ENCODE measurements at places on chromosomes 5 and 9. TPM values are rescaled to one million over a fixed set of nuclear protein-coding genes. Genes with fewer than 3 reads are reported as not detected.

The SV2C gene
- total RNA-seq: 0.04 TPM

The OR1Q1 gene
- total RNA-seq: not detected

- DNase-seq: no peak
These were observed 141.6 kb upstream of the SPEF2 start for GRCh38 chr5:35476036-35476435.

DNA sequence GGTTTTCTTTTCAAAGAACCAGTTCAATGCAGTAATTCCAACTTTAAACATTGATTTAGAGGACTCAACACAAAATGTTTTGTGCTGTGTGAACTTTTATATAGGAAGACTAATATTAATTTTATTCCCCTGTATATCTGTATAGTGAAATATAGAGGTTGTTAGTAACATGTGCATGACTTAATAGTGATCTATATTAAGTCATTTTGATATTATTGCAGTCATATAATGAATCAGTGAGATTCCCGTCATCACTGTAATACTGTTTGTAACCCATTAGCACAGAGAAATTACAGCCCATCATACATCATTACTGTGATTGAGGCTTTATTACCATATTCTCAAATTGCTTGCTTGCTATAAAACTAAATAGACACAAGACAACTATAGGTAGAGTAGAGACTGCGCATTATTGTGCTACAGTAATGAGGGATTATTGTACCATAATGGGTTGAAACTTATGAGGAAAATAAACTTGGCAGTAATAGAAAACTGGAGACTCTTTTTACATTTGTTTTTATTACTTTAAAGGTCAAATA lies 170.7 kb downstream of the RANBP17 start:
- no peak for DNase-seq

The LHFPL2 gene
- total RNA-seq: 15.9 TPM

DNA sequence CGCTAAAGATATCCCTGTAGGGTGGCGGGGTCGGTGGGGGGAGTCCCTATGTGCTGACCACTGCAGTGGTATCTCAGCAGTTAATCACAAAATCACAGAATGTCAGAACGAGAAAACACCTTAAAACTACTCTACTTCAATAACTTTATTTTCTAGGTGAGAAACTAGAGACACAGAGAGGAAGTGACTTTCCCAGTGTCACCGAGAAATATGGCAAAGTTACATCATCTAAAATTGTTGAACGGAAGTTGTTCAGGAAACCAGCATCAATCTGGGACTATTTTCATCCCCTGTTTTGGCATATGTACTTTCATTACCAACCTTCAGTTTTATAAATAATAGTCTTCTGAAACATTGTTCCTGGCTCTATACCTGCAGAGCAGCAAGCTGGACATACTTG lies 384.0 kb downstream of the SPOCK1 start:
- no peak for DNase-seq

The MELK gene
- 0.59 TPM for total RNA-seq

The SAP30L gene
- 17.1 TPM for total RNA-seq

The SLCO6A1 gene
- not detected for total RNA-seq

- no peak for DNase-seq
These were observed 3.3 kb upstream of the IL31RA start for GRCh38 chr5:55847837-55848236.

GRCh38 chr9:68446836-68447235 lies 90.4 kb downstream of the PGM5 start:
- no peak for DNase-seq

The JAKMIP2 gene
- total RNA-seq: 0.16 TPM

DNA sequence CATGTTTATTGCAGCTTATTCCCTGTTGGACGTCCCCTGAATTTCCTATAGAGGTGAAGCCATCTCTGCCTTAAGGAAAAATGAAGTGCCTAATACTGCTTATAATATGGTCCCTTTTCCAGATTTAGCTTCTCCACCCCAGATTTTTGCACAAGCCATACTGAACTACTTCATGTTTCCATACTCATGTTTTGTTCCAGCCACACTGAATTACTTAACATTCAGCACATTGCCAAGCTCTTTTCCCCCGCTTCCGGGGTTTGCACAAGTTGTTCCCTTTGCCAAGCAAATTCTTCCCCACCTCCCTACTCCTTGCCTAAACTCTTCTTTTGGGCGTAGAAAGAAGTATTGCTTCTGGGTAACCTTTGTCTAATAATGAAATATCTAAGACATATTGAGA lies 1.7 kb upstream of the CNTRL start:
- DNase-seq: peak; percentile 90

DNA sequence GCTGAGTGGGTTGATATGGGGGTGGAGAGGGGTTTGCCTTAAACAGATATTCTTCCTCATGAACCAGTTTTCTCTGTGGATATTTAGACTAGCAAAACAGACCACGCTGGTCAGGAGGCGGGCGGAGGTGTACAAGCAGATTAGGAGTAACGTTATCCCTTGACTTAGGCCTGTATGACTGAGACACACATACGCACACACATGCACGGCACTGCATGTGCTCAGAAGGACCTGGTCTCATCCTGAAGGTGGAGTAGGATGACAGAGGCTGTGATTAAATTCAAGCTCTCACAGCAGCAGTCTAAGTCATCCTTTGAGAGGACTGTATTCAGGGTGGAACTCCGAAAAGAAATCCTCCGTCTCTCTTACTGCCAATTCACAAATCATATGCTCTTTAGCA lies 209.7 kb downstream of the DIRAS2 start:
- DNase-seq: no peak

- no peak for DNase-seq
These were observed 21.8 kb upstream of the RNF145 start for GRCh38 chr5:159231167-159231566.

DNA sequence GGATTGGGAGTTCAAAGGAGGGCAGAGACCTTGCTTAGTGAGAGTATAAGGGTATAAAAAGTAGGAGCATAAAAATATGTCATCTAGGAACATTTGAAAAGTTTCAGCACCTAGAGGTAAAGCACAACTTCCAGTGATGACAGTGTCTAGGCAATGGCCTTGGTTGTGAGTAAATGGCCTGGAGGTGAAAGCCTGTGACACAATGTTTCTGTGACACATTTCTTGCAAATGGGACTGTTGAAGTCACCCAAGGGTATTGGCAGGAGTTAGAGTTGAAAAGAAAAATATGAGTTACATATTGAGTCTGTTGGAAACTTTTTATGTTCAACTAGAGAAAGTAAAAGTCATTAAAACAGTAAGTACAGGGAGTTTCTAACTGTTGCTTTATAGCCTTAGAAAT lies 14.8 kb downstream of the C5orf47 start:
- no peak for DNase-seq

- no peak for DNase-seq
These were observed 197.9 kb upstream of the ANKH start for GRCh38 chr5:15069407-15069905.

- DNase-seq: no peak
These were observed 116.3 kb downstream of the COL23A1 start for GRCh38 chr5:178473854-178474253.

GRCh38 chr5:77563475-77563874 lies 71.4 kb upstream of the WDR41 start:
- DNase-seq: no peak

- peak; percentile 72 for DNase-seq
These were observed at the start of gene CDO1 for GRCh38 chr5:115816226-115817081. Gene CDO1 (minus strand): TSS chr5:115816659. CDS start chr5:115816397, 262 bp downstream.

The CARD6 gene
- total RNA-seq: 10.8 TPM

DNA sequence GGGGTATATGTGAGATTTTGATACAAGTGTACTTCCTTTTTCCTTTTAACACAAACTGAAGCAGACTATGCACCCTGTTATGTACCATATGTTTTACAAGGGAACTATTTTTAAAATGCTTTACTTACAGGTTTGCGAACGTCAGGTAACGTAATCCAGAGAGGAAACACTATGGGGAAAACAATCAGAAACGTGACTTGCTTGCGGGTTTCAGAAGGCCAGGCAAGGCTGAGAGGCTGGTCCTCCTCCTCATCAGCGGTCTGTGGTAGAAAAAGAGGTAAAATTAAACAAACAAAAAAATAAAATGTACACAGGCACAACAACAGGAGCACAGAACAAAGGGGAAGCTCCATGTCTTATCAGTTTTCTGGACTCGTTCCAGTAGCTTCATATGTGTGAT lies 141.2 kb downstream of the ACER2 start:
- DNase-seq: no peak

GRCh38 chr9:132168347-132168746 lies 6.5 kb downstream of the NTNG2 start:
- DNase-seq: peak; percentile 72

The RANBP17 gene
- total RNA-seq: 1.4 TPM

GRCh38 chr9:112337547-112337946 lies 4.1 kb upstream of the PTBP3 start:
- no peak for DNase-seq

GRCh38 chr5:63125862-63126261 lies 547.2 kb downstream of the LRRC70 start:
- no peak for DNase-seq

GRCh38 chr5:37888476-37888875 lies 48.6 kb upstream of the GDNF start:
- DNase-seq: no peak

DNA sequence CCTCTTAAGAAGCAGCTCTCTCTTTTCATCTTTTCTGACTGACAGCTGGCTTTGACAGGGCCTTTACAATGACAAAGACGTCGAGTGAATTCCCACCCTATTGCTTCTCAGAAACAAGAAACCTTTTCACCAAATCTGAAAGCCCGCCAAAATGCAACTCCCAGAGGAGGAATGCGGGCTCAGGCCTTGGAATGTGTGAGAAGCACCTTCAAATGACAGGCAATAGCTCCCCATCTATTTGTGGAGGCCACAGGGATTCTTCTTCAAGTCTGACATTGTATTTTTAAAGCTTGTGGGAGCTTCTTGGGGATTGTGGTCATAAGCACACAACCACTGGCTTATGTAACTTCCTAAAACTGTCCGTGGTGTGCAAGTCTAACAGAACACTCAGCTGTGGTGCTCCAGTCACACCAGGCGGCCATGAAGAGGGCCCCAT lies 72.7 kb downstream of the DPYSL3 start:
- no peak for DNase-seq

The LMAN2 gene
- total RNA-seq: 134 TPM

- DNase-seq: no peak
These were observed 50.4 kb downstream of the TRIO start for GRCh38 chr5:14193496-14193895.

DNA sequence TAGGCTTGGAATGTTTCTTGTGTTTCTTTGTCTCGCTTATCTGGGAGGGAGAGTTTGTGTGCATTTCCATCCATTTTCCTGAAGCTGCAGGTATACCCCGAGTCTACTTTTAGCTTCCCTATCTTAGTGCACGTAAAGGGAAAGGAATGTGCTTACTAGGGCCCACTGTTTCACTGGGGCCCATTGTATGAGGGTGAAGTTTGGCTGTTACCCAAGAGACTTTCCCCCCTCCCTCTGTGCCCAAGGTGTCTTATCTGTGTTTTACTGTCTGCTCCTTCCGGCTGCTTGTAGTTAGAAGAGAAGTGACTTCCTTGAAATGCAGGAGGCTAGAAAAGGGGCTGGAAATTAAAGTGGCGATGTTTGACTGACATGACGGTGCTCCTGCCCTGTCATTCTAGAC lies 12.1 kb upstream of the BTNL3 start:
- DNase-seq: no peak

The ORM2 gene
- total RNA-seq: not detected

The NPDC1 gene
- total RNA-seq: 57.8 TPM

The INSL6 gene
- total RNA-seq: not detected

DNA sequence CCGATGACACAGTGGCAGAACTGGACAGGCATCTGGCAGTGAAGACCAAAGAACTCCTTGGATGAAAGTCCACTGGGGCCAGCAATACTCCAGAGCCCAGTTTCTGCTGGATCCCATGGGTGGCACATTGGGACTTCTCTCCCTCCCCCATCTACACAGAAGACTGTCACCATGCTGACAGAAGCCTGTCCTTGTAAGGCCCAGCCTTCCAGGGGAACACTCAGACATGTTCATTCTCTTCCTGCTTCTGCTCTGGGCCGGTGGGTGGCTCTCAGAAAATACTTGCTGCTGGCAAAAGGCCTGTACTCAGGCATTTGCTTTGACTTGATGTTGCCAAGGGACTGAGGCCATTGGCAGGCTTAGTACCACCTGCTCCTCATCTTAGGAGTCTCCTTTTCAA lies 48.3 kb upstream of the PTGS1 start:
- DNase-seq: no peak

GRCh38 chr5:179241175-179241574 lies 104.1 kb downstream of the ADAMTS2 start:
- DNase-seq: no peak

The MYOT gene
- 29.7 TPM for total RNA-seq

DNA sequence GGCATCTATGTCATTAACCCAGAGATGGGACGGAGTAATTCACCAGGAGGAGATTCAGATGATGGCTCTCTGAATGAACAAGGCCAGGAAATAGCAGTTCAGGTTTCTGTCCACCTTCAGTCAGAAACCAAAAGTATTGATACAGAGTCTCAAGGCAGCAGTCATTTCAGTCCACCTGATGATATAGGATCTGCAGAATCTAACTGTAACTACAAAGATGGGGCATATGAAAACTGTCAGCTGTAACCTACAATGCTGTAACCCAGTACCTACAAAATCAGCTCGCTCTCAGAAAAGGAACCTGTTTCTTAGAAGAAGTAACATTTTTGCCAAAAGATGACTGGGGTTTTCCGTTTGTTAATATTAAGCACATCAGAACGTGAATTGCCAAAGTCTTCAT lies 14.7 kb downstream of the MFAP3 start:
- no peak for DNase-seq

The RGS14 gene
- 6.8 TPM for total RNA-seq

- DNase-seq: no peak
These were observed 11.1 kb upstream of the WNK2 start for GRCh38 chr9:93172666-93173364.

DNA sequence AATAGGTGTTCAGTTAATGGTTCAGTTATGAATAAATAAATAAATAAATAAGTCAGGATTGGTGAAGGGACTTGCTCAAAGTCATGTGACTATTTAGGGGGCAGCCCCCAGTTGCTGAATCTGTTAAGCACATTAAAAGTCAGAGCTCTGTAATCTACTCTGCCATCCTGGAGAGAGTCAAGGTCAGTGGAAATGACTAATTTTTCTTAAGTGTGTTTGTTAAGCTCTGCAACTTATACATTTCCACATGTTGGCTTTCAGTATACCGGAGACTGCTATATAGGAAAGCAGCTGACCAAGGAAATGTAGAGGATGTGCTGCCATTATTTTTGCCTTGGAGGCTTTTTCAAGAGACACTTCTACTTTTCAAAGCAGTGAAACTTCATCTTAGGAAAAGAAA lies 57.9 kb downstream of the KIAA1958 start:
- DNase-seq: no peak

- DNase-seq: no peak
These were observed 104.7 kb downstream of the DROSHA start for GRCh38 chr5:31427013-31427723.

Measured in right atrium auricular region (tissue), 2 donors.